Activated CD4-positive, alpha-beta T cell treated with anti-CD3 and anti-CD28 coated beads, Interleukin-2, Interleukin-4, amounts not matched to agents 100 ng/mL and 50 ng/mL, durations not matched to agents 16 hours and 8 hours (primary cell): ENCODE measurements at places on chromosomes 6 and 20.

DNA sequence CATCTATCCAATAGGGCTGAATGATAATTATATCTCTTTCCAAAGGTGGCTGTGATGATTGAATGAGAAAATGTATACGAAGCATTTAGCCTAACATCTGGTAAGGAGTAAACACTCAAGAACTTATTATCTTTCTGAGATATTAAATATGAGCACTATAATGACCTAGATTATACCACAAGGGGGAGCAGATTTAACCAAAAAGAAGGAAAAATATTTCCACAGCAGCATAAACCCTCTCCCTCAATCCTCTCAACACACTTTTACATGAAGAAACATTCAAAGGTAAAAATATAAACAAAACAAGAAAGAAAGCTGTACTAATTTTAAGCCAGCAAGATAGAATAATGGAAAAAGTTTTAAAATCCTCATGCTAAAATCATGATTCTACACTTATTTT lies 68.4 kb downstream of the SHPRH start:
- DNase-seq = no peak

GRCh38 chr20:58551631-58552030 lies 36.4 kb upstream of the APCDD1L start:
- no peak for DNase-seq

- DNase-seq = no peak
Observed at GRCh38 chr6:136079701-136080565, 170.2 kb downstream of the MTFR2 start.

DNA sequence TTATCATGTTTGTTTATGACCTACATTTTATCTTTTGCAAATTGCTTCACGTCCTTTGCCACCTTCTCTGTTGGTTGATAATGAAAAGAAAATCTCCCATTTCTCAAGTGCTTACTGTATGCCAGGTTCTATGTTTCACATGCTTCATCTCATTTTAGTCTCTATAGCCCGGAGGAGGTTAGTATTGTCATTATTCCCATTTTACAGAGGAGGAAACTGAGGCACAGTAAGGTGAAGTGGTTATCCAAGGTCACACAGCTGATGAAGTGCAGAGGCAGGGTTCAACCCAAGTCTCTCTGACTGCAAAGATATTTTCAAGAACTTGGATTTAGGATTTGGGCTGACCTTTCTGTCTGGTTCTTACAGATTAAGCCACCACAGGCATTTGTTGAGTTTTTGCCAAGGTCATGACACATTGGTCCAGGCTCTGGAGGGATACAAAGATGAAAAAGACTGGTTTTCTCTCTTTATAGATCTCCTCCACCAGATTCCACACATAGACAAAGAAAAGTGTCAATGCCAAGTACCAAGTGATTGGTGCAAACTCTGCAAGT lies 20.6 kb downstream of the CNBD2 start:
- no peak for DNase-seq

DNA sequence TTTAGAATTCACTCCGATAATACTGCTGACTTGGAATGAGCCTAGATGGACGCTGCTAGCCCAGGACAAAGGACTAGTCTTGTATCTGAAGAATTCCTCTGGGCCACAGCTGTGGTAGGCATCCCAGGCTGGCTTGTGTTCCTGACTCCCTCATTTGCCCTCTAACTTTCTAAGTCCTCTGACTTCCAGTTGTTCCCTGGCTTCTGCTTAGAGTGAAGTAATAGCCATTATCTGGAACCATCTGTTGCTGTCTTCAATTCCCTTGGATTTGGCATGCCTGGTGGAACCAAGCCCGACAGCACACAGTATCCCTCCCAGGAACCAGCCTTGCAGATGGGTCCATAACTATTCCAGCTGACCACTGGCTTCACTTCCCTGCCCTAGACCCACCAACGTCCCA lies 376.0 kb downstream of the SYNE1 start:
- DNase-seq = no peak

DNA sequence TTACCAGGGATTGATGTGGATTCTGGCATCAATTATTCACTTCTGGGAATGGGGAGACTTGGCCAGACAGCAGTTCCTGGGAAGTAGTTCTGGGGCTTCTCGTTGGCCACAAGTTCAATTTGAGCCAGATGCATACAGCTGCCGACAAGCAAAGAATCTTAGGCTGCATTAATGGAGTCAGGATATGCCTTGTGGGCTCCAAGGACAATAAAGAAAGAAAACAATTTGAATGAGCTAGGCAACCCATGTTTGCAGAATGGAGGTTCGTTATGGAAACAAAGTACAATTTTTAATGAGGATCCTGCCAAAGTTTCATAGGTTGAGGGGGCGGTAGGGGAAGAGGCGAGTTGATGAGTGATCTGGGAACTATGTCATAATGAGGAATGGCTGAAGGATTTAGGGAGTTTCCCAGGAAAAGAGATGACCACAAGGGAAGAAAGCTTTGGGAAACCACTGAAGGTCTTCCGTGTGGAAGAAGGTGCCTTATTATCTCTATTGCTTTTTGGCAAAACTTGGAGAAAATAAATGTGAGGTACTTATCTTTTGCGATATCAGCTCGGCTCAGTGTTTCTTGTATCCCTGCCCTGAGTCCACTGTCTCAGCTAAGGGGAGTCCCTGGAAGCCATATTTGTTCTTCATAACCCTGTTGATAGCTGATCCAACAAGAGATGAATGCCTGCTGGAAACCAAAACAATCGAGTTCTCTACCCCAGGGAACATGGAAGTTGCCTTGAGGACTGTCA lies 181.0 kb upstream of the ZNF217 start:
- no peak for DNase-seq

DNA sequence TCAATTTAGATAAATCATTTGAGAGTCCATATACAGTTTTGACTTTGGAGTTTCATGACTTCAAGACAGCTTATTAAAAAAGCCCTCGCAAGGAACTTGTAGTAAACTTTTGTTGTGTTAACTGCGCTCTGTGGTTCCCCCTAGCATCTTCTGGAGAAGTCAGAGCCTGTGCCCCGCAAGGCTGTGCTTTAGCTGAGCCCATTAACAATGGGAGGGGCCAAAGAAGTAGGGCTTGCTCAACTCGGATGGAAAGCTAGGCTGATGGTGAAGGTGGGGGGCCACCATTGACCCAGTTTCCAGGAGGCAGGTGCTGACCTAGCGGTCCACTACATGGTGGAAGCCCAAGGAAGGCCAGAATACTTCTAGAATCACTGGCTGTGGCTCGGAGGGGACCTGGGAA lies 29.3 kb upstream of the OVOL2 start:
- no peak for DNase-seq

GRCh38 chr20:41446456-41446855 lies 79.8 kb upstream of the EMILIN3 start:
- no peak for DNase-seq

DNA sequence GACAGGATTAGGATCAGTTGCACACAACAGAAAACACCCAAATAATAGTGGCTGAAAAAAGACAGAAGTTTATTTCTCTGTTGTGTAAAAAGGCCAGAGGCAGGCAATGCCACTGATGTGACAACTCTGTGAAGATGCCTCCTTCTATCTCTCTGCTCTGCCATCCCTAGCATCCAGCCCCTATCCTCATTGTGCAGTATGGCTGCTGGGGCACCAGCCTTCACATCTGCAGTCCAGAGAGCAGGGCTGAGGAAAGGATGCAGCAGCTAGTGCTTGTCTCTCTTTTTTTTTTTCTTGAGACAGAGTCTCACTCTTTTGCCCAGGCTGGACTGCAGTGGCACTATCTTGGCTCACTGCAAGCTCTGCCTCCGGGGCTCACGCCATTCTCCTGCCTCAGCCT lies 6.4 kb upstream of the ADA start:
- no peak for DNase-seq

- peak; percentile 34 for DNase-seq
Observed at GRCh38 chr6:87197547-87197946, 42.2 kb downstream of the ZNF292 start.
